NCI-H2081 treated with DMSO at 0.1 percent for 48 hours (cell line): ENCODE measurements at places on chromosomes 16 and 17.

GRCh38 chr17:64698725-64699124 is 36.6 kb upstream of the SMURF2 start:
- no peak for DNase-seq

DNA sequence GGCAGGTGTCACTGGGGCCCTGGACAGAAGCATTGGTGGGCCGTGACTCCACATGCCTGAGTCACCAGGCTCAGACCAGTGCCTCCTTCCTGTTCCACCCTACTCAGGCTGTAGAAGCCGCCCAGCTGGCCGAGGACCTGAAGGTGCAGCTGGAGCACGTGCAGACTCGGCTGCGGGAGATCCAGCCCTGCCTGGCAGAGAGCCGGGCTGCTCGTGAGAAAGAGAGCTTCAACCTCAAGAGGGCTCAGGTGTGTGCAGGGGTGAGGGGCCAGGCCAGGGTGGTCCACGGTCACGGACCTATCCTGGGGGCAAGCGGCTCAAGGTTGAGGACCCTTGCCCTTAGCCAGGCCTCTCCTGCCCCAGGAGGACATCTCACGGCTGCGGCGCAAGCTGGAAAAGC is 9.6 kb downstream of the RNF40 start:
- no peak for DNase-seq

GRCh38 chr17:11140501-11140900 is 100.5 kb upstream of the SHISA6 start:
- DNase-seq, result no peak

DNA sequence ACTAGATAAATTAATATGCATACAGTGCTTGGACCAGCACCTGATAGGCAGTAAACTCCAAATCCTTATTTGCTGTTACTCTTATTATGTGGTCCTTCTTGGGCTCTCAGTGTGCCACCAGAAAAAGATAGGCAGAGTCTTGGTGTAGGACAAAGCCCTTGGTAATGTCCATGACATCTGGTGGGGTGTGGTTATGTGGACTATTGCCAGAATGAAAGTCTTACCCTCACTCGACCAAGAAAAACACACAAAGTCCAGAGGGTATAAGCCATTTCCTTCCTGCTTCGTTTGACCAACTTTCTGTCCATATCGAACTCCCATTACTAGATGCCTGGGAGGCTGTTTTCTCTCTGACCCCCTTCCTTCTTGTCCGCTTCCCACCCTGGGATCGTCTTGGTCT is 140.9 kb downstream of the UTP18 start:
- no peak for DNase-seq

GRCh38 chr17:48384164-48384563 is 45.9 kb downstream of the SKAP1 start:
- no peak for DNase-seq

GRCh38 chr16:6643080-6643686 is 689.5 kb upstream of the RBFOX1 start:
- no peak for DNase-seq

DNA sequence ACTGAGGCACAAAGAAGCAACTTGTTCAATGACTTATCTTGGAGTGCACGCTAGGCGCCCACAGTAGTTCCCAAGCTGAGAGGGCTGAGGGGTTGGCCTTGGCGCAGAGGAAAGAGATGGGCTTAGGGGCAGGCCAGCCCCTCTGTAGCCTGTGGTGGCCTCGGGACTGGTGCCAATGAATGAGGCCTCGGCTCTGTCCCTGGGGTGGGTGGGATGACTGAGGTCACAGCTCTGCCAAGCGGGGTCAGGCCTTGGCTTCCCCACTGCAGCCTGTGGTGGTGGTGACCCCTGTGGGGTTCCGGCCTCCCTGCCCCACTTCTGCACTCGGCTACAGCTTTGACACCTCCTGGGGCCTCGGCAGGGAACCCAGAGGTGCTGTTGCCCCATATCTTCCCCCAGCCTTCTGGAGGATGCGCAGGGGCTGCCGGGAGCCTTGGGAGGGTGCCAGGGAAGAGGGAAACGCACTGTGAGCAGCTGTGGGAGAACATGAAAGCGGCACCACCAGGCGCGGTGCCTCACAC is 46.0 kb downstream of the BEAN1 start:
- no peak for DNase-seq

DNA sequence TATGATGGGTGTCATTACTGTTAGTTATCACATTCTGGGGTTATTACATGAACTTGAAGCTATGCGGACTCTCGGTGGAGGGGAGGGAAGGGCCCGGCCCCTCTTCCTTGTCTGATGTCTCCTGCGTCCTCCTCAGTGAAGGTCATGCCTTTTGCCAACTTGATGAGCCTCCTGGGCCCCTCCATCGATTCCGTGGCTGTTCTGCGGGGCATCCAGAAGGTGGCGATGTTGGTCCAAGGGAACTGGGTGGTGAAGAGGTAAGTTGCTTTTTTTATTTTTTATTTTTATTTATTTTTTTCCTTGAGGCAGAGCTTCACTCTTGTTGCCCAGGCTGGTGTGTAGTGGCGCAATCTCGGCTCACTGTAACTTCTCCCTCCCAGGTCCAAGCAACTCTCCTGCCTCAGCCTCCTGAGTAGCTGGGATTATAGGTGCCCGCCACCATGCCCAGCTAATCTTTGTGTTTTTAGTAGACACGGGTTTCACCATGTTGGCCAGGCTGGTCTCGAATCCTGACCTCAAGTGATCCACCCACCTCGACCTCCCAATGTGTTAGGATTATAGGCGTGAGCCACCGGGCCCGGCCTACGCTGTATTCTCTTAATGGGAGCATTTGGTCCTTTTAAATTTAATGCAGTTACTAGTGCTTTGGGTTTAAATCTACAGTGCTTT is 21.6 kb downstream of the POLR3E start:
- no peak for DNase-seq

- no peak for DNase-seq
Measured at GRCh38 chr16:2827831-2828520, 2.1 kb upstream of the ZG16B start.

DNA sequence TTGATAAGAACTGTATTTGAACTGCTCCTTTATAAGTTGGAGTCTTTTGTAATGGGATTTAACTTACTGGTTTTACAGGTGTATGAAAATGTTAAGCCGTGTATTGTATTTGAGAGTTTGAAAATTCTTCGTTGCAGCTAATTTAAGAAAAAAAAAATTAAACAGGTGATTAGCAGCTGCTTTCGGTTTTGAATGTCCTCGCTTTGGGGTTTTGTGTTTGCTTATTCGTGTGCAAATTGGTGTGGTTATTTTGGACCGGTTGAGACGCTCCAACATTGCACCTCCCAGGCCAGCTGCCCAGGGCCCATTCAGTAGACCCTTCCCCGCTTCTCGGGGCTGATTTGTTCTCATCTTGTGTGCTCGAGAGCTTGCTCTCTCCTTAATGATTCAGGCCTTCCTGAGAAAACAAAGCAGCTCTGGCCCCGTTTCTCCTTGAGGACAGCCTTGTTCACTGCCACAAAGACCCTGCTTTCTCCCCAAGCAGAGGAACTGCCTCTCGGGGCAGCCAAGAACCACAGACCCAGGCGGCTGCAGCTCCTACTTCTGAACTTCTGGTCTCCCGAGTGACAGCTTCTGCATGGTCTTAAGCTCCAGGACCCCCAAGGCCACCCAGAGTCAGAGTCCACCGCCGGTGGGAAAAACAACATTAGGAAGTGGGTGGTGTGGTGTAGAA is 100.5 kb downstream of the MSI2 start:
- no peak for DNase-seq

GRCh38 chr16:9053006-9053601 is 38.3 kb upstream of the HAPSTR1 start:
- no peak for DNase-seq

DNA sequence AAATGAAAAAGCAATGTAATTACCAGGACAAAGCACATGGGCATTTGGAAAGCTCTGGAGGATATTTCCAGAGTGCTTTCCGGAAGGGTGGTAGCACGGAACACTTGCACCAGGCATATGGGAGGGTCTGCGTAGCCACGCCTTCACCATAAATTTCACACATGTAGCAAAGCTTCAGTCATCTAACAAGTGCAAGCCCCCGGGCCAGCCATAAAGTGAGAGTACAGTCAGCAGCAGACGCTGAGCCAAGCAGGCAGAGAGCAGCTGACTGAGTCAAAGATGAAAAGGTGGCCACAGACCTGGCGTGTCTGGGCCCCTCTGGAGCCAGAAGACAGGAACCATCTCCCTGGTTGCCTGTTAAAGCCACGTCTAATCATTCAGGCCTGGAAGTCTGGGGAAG is 130.6 kb downstream of the SEC14L1 start:
- no peak for DNase-seq

DNA sequence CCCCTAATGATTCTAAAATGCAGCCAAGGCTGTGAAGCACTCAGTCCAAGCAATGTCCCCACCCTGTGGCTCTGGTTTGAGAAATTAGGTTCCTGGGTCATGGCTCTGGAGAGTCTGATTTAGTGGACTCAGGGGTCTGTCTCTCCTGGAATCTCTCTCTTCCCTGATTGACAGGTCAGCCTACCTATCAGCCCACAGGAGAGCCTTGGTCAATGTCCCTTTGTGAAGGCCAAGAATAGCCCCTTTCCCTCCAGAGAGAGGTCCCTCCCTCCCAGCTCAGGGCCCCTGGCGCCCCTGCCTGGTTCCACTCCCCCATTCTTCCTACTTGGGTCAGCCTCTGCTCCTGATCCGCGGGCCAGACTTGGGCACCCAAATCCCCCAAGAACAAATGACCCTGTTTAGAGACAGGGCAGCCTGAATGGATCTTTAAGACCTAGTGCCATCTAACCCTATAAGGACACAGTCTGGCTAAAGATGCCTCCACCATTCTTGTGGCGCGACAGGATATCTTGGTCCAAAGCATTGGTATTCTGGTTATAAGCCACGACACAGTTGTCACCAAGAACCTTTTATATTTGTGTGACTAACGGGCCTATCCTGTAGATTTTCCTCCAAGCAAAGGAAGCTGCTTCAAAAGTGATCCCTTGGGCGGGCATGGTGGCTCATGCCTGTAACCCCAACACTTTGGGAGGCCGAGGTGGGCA is 38.3 kb upstream of the PRSS54 start:
- DNase-seq, result no peak

GRCh38 chr16:85717393-85718152 is 28.8 kb upstream of the GINS2 start:
- no peak for DNase-seq

GRCh38 chr17:36650096-36650775 is 48.9 kb downstream of the MRM1 start:
- no peak for DNase-seq

DNA sequence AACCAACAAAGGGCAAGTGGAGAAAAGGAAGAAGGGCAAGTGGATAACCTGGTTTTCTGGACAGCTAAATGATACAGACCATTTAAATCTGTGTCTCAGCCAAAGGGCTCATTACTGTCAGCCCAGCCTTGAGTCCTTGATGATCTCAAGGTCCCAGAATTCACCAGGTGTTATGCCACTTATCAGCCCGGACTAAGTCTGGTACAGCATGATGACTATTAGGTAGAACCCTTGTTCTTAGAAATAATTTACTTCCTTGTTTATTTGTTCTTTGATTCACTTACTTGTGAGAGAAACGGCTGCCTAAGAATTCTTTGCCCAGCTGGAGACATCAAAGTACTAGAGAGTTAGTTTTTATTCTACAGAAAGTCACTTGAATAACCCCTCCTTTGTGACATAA is 3.5 kb downstream of the PDILT start:
- no peak for DNase-seq

DNA sequence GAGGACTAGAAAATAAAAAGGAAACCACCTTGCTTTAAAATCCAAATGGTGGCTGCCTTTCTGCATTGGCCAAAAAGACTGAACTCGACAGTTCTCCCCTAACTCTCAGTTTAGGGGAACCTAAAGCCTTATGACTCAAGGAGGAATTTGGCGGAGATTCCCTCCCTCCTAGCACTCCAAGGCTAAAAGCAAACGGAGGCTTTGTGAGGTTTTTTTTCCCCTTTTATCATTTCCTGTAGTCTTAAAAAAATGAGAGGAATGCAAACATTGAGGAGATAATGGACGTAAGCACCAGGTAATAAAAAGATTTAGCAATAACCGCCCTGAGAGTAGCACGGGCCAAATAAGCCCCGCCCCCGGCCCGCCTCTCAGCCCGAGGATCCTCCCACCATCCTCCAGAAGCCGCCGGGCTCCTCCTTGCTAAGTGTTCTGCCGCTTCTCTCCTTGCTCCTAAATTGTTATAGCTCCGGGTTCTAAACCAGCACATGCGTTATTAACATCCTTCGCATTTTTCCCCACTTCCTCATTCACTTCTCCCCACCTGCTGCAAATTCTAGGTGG is 5.8 kb upstream of the KIFC3 start:
- DNase-seq, result no peak

- no peak for DNase-seq
Measured at GRCh38 chr16:22324787-22325597, 27.8 kb downstream of the POLR3E start.

DNA sequence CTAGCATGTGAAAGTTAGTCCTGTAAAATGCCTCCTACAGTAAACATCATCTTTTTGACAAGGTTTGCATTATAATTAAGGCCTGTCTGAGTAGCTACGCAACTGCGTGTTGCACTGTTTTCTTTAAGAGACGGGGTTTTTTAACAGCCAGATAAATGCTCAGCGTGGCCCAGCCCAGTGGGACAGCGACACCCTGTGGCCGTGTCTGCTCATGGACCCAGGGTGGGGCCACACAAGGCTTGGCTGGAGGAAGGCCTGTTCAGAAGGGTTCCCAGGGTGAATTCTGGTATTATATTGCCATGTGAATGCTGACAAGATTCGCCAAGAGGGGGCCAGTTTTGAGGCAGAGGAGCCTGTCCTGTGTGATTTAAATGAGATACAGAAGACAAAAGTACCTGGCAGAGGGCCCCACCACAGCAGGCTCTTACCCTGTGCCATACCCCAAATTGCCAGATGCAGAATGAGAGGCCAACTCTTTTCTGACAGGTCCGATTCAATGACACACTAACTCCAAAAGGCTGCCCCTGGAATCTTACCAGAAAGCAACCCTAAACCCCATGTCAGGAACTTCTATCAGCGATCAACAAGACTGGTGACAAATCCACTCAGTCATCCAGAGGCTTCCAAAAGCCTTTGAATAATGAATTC is 65.9 kb upstream of the IRX6 start:
- no peak for DNase-seq
